ENCODE measurements at places on chromosomes 6 and 20.

- DNase-seq: peak; percentile 36
Observed at GRCh38 chr6:53651205-53651763, 14.3 kb downstream of the KLHL31 start.

DNA sequence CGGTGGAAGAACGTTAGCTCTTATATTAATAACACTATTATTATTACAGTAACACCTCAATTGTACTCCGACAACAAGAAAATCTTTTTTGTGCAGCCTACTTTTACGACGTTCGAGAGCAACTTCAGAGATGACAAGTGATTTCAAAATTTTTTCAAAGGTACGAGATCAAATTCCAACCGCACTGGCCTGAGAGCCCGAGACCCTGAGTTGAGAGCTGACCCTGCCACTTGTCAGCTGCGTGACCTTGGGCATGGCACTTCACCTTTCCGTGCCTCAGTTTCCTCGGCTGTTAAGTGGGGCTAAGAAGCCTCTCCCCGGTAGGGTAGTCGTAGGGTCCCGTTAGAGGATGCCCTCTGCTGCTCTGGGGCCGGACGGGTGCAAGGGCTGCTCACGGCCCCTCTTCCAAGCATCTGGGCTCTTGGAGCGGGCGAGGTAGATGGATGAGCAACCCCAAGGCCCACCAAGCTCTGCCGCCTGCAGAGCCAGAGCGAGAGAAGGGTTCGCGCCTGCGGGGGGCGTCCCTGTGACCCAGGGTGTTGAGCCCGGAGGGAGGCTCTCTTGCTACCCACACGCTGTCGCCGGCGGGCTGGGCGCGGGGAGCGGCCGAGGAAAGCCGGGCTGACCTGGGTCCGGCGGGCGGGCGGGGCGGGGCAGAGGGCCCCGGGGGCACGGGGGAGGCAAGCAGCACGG, 510 bp downstream of the NDRG3 start:
- no peak for DNase-seq

DNA sequence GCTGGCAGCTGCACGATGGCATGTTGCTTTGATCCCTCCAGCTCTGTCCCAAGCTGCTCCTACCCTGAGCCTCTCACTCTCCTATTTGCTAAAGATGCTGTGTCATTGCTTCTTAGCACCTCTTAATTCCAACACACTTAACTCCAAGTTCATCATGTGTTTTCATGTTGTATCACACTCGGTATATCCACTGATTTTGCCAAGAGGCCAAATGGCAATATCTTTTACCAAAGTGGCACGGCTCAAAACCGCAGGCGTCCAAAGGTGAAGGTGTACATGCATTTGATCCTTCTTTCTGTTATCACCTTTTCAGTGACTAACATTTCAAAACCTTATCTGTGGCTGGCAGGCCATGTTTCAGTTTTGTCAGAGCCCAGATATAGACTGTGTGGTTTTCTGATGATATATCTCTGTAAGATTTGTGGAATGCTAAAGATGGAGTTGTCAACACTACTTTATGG, 217.0 kb downstream of the TBX18 start:
- DNase-seq: no peak

- no peak for DNase-seq
Observed at GRCh38 chr6:30102414-30102969, 10.4 kb downstream of the TRIM31 start.

DNA sequence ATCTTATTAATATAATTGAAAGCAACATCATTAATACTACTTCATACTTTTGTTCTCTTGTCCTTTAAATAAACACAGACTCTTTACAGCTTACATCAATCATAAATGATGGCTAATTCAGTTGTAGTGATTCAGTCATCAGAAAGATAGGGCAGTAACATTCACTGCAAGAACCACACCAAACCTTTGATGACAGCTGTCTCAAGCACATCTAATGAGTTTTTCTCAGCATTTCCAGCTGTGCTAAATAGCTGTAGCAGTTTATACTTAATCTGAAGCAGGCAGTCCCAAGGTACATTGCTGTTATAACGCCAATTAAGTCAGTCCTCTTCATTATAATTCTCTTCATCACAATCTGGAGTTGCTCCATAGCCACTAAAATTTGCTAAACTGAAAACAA, 45.7 kb downstream of the PREP start:
- DNase-seq: no peak

DNA sequence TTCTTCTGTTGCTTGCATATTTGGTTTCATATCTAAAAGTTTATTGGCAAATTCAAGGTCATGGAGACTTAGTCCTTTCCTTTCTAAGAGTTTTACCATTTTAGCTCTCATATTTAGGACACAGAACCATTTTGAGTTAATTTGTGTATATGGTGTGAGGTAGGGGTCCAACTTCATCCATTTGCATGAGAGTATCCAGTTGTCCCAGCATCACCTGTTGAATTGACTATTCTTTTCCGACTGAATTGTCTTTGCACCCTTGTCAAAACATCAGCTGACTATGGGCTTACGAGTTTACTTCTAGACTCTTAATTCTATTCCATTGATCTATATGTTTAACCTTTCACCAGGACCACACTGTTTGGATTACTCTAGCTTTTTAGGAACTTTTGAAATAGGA, 157.5 kb downstream of the RALGAPA2 start:
- DNase-seq: no peak

- DNase-seq: peak; percentile 67
Observed at GRCh38 chr6:27133281-27134227, 113.9 kb upstream of the PRSS16 start.

DNA sequence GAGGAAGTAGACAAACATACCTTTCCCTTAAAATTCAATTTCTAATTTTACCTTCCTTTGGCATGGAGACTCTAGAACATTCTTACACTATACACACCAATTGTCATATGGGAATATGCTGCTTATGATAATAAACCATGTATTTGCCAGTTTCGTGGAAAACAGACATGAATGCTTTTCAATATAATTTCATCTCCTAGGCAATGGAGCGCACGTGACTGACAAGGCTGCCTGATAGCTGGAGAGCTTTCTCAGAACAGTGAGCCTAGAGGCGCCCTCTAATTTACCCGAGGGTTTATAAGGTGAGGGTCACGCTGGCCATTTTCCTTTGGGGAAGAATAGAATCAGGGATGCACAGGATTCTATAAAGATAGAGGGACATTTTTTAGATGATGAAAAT, 56.5 kb downstream of the PRR18 start:
- no peak for DNase-seq

DNA sequence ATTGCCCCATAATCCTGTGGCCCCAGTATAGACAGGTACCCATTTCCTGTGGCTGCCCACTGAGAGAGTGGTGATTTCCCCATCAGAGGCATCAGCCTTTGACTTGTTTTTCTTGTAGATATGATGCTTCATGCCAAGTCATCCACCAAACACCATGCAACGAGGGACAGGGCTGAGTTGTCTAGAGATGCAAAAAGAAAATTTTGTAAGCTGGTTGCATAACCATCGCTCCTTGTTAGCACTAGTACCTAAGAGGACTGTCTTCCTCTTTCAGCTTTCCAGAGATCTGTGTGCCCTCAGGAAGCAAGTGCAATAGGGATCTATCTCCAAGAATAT, 166.8 kb downstream of the BCAS1 start:
- no peak for DNase-seq

DNA sequence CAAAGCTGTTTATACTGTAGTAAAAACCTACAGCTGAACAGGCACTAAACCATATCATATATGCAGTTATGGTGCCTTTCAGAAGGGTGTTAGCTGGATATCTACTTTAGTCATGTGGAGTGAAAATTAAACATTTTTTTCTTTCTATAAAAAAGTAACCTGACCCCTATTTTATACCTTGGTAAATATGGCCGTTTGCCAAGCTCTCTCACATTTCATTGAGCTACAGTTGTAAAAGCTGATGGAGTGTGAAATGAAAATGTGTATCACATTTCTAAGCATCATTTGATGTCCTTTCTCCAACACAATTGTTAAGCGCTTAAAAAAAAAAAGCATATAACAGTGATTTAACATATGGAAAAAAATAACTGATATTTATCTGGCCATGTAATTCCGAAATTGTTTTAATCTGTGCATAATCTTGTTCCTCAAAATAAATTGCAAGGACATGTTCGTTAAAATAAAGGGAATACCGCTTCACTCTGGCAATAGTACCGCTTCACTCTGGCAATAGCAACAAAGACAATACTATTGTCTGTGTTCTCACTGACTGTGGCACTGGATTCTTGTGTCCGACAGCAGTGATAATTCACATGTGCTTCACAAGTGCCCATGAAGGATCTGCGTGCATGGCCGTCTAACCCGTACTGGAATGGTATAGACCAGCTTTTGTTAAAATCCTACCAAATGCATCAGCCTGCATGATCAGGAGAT, 391.8 kb upstream of the SOX4 start:
- DNase-seq: no peak

- no peak for DNase-seq
Observed at GRCh38 chr6:145318952-145319351, 416.4 kb downstream of the EPM2A start.

DNA sequence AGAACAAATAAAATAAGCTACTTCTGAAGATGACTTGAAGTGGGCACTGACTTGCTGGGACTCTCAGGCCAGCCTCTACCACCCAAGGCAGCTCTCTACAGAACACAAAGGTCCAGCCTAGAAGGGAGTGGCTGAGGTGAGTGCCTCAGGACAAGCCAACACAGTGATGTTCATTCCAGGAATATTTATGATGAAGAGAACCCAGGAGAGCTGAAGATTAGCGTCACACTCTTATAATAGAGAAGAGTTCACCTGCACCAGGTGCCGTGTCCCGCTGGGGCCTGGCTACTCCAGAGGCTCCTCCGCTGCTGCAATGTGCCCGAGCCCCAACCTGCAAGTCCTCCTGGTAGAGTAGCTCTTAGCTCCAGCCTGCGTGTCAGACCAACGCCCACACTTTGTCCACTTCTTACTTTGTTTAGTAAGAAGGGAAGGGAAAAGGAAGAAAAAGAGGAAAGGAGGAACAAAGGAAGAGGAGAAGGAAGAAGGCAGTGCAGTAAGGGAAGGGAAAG, 182.4 kb upstream of the QKI start:
- DNase-seq: no peak

DNA sequence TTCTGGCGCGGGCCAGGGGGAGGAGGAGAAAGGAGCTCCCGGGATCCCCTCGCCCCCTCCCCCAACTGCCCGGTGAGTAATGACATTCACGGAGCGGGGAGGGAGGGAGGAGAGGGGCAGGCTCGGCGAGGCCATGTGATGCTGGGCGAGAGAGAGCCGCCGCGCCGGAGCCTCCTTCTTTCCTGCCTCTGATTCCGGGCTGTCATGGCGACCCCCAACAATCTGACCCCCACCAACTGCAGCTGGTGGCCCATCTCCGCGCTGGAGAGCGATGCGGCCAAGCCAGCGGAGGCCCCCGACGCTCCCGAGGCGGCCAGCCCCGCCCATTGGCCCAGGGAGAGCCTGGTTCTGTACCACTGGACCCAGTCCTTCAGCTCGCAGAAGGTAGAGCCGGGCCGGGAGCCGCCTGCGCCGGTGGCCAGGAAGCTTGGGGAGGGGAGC, at the start of gene GDAP1L1:
TSS of gene GDAP1L1 (plus strand) at position 178 of the 441 bp plus-strand sequence. CDS start at position 205, 27 bp downstream.
- DNase-seq: no peak

- DNase-seq: no peak
Observed at GRCh38 chr20:40323361-40323794, 365.7 kb downstream of the MAFB start.

- no peak for DNase-seq
Observed at GRCh38 chr6:71452697-71453370, 164.2 kb downstream of the OGFRL1 start.

- DNase-seq: no peak
Observed at GRCh38 chr6:48714699-48715098, 603.7 kb upstream of the PTCHD4 start.

DNA sequence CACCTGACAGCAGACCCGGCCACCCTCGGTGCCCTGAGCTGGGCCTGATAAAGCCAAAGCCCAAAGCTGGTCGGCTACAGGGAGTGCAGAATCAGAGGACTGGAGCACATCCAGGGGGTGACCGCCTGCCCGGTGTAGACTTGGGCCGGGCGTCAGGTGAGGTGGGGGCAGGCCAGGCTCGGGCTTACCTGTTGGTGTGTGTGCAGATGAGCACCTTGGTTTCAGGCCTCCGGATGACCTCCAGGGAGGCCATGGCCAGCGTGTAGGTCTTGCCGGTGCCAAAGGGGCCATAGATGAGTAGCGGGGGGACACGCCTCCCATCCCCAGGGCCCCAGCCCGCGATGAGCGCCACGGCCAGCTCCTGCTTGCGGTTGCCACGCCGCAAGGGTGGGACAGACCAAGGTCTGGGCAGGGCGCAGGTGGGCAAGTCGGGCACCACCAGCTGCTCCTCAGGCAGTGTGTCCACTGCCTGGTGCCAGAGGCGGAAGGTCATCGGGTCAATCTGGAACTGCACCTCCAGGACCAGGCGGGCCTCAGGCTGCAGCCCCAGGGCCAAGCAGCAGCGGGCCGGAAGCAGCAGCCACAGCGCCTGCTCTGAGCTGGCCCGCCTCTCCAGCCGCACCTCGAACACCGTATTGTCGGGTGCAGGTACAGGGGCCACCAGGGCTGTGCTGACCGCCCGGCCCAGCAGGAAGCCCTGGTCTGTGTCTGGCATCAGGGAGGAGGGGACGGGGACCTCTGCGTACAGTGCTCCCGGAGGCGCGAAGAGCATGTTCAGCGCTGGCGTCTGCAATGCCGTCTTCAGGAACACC, 5.7 kb downstream of the HELZ2 start:
- DNase-seq: no peak
